ENCODE measurements at places on chromosomes 3 and 15.

GRCh38 chr3:136332302-136332701 is 82.2 kb downstream of the PCCB start:
- DNase-seq: no peak

DNA sequence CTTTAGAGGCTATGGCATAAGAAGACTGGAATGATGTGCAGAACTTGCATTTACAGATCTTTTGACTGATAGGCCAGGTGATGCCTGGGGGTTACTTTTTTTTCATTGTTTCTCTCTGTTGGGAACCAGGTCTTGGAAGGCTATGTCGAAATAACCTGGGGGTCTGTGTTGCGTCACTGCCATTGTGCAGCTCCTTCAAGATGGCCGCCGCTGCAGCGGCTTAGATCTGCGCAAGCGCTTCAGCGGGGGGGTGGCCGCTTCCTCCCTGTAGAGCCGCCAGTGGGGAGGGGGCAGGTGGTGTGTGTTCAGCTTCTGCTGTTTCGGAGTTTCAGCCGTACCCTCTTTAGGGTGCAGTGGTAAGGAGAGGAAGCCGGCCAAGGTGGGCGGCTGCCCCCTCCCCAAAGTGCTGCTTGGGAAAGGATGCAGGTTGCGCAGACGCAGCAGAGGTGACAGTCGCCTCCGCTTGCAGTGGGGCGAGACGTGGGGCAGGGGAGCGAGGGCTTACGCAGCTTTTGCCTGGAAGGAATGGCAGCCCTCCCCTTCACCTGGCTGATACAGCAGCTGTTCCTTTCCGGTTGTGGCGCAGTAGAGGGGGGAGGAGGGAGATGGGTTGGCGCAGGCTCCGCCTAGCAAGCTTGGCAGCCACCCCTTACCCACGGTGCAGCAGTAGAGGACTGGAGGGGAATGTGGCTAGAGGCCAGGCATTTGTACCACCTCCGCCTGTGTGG is 1.5 kb downstream of the SNRPN start:
- peak; percentile 8 for DNase-seq

- no peak for DNase-seq
These were observed 22.8 kb upstream of the TRIM59 start for GRCh38 chr3:160472344-160472743.

- no peak for DNase-seq
These were observed 44.4 kb downstream of the ADAM10 start for GRCh38 chr15:58705105-58705504.

- no peak for DNase-seq
These were observed 8.3 kb downstream of the TRIM42 start for GRCh38 chr3:140686128-140686527.

GRCh38 chr3:25355034-25355885 is 72.8 kb upstream of the RARB start:
- DNase-seq: no peak

DNA sequence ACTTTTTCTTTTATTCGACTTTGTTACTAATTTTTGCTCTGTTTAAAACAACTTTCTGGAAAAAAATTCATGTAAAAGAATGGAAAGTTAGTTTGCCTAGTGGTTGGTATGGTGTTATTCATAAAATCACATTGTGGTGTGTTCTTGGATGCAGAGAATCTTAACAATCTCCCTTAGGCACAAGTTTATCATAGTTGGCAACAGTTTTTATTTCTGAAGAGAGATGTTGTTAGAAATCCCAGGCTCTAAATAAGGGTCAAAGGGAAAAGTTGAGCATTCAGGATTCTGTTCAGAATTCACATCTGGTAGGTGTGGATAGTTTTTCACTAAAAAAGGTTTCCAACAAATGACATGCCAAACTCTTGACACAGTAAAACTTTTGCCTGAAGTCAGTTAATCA is 6.4 kb downstream of the DUT start:
- DNase-seq: no peak

- no peak for DNase-seq
These were observed 50.5 kb upstream of the GK5 start for GRCh38 chr3:142275856-142276255.

- peak; percentile 72 for DNase-seq
These were observed 180.6 kb downstream of the FMN1 start for GRCh38 chr15:33013827-33014445.

GRCh38 chr3:190605385-190605784 is 91.5 kb downstream of the IL1RAP start:
- DNase-seq: no peak

- DNase-seq: no peak
These were observed 8.5 kb downstream of the CRBN start for GRCh38 chr3:3170998-3171397.

DNA sequence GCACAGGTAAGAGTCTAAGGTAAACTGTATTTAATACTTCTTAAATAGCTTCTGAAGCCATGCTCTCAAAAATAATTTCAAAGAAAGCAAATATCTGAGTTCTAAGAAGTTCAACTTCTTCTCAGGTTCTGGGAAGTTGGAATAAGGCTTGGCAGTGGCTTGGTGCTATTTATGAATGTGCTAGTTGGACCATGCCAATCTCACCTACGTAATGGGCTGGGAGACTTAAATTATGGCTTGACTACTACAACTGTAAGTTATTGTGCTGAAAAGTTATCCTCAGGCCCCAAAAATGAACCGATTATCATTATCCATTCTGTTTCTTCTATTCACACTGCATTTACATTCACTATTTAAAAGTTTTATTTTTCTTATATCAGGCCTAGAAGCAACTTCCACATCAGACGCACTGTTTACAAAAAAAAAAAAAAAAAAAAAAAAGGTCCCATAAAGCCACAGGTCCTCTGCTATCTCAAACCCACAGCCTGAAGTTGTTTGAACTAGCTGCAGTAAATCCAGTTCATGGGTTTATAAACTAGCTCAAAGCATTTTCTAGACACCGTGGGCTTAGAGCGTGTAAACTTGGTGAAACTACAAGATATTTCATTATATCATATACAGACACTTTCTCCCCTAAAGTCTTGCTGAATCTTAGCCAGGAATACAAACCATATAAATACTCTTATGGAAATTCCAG is 3.4 kb downstream of the LRIG1 start:
- no peak for DNase-seq

DNA sequence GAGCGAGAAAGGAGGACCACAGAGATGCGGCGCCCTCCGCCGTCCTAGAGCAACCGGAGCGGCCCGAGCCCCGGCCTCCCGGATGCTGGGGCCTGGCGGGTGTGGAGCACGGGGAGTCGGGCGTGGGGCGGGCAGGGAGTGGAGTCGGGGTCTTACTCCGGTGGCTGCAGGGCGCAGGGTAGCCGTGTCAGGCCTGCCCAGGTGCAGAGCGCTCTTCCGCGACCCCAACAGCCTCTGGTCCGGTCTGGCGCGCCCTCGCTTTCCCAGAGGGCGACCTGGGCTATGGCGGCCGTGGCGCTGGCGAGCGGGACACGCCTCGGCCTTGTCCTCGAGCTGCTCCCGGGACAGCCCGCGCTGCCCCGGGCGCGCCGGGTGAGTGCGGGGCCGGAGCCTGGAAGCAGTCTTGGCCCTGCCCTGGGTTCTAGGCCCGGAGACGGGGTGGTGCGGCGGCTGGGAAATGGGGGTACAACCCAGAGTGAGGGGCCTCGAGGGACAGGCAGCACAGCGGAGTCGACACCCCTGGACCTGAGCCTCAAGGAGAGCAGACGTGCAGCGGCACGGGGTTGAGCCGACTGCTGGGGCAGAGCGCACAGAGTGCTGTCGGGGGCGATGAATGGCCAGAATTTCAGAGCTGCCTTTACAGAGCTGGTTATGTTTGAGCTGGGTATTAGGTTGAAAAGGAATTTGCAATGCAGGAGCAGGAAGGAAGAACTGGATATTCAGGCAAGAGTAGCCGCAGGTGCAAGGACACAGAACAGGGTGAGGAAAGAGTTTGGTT is at the start of gene ZNF662:
Gene ZNF662 (plus strand): TSS at position 73 of the 778 bp plus-strand sequence. CDS start 1,973 bp downstream, outside the sequence.
- DNase-seq: no peak

GRCh38 chr3:12810013-12810780 is 13.7 kb downstream of the CAND2 start:
- DNase-seq: peak; percentile 92

GRCh38 chr15:27589260-27589659 is 509.9 kb downstream of the OCA2 start:
- no peak for DNase-seq

- no peak for DNase-seq
These were observed 264.3 kb upstream of the DNAJC19 start for GRCh38 chr3:181253796-181254195.

- peak; percentile 80 for DNase-seq
These were observed 13.0 kb upstream of the TSEN2 start for GRCh38 chr3:12471241-12471640.

GRCh38 chr3:153595186-153595815 is 433.3 kb downstream of the RAP2B start:
- DNase-seq: no peak

- no peak for DNase-seq
These were observed 803.9 kb downstream of the DIPK2A start for GRCh38 chr3:144775551-144775950.

DNA sequence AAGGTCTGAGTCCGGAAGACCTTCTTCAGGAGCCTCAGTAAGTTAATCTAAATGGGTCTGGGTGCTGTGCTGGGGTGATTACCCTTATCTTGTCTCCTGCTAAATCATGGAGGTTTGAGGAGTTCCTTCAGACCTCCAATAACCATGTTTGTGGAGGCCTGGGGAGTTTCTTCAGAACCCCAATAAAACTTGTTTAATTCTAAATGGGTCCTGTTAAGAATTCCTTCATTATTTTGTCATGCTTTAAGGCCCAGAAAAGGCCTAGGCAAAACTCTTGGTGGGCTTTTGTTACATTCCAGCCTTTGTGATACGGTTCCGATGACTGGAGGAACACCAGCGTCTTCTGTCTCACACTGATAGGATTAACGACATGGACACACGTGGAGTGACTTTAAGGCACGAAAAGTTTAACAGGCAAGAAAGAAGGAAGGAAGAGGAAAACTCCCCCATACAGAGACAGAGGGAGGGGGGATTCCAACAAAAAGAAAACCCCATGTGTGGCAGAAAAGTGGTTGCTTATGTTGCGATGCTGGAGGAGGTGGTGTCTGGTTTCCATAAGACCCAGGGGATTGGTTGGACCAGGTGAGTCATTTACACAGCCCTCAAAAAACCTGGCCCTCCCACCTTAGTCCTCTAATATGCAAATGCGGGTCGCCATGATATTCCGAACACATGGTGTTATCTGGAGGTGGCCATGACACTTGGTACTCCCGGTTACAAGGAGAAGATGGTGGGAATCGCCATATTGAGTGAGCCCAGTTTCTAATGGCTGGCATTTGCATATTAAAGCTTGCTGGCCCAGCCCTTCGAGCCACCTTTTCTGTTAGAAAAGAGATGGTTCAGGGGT is 72.6 kb upstream of the MFGE8 start:
- DNase-seq: no peak

- no peak for DNase-seq
These were observed 24.5 kb upstream of the TRAK1 start for GRCh38 chr3:42066516-42067181.

DNA sequence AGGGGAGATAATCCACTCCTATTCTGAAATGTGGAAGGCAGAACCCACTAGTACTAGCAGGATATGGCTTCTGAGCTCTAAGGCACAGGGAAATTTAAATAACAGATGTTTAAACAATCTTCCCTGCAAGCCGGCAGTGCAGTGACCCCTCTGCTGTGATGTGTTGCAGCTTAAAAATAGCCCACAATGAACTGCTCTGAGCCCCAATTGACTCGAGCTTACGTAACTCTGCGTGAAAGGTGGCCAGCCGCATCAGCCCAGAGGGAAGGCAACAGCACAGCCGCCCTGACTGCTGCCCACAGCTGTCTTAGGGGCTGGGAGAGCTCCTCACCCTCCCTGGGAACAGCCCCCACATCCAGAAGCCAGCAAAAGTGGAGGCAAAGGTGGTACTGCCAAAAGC is 12.5 kb upstream of the CAMKV start:
- no peak for DNase-seq

DNA sequence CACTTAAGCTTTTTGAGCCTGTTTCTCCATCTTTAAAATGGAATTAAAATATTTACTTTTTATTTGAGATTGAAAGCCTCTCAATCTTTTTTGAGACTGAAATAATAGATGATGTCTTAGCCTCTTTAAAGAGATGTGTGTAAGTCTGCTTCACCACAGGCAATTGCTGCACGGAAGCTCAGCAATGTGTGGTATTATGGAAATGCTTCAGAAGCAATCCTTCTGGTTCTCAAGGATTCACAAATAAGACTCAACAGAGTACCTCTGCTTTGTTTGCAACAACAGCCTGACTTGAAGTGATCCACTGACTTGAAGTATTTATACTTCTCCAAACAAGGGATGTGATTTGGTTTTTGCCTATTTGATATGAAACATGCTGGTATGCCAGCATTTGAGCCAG is 332.0 kb upstream of the RASGRP1 start:
- no peak for DNase-seq

DNA sequence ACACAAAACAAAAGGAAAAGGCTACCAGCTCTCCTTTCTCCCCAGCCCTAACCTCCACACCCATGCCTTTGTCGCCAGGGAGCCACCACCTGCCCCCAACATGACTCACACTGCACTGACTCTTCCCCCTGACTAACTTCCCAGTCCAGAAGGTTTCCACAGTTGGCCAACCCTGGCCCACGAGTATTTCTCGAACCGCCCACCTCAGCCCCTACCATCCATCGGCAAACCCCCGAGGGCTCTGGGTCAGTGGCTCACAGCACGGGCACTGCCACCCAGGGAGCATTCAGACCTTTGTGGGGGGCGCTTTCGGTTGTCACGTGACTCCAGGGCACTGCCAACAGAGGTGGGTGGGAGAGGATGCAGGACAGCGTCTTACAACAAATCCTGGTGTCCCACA is 152.3 kb downstream of the LRRC28 start:
- DNase-seq: no peak

- no peak for DNase-seq
These were observed 21.1 kb upstream of the CMTM8 start for GRCh38 chr3:32217339-32217738.

DNA sequence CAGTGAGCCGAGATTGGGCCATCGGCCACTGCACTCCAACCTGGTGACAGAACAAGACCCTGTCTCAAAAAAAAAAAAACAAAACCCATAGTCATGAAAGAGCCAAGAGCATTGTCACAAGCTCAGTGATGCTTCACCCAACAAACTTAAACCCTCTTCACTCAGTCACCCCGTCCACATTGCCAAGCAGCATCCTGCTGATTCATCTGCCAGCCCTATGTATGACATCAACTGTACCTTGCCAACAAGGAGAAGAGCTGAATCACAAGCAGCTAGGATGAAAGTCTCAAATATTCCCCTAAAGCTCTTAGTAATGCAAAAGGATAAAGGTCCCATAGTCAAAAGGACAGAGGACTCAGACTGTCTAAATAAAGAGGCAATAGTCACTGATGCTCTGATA is 90.0 kb downstream of the ANO10 start:
- DNase-seq: peak; percentile 51

DNA sequence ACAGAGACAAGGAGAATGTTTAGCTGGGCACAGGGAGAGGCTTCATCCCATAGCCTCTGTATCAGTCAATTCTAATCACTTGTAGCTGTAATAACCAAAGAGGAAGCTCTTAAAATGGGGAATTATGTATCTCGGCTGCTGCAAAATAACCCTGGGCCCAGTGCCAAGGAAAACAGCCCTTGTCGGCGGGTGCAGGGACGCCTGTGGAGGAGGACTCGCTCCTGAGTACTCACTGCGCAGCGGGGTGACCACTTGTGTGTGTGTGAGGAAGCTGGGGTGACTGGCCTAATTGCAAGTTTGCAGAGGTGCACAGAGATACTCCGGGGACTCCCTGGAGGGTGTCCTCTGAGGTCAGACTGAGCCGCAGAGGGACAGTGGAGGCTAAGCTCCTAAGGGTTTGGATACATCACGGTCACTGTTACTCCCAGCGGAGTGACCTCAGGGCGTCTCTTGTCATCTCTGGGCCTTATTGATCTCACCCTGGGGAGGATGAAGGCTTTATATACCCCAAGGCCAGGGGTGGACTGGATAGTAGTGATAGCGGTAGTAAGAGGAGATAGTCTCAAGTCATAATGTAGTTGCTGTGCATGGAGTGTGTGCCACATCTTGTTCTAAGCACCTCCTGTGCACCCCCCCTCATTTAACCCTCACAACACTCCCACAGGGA is 37.2 kb downstream of the SLC6A6 start:
- DNase-seq: peak; percentile 85

Measured in H54 (cell line).